ENCODE measurements at places on chromosomes 6 and 20. TPM values are rescaled to one million over a fixed set of nuclear protein-coding genes. Genes with fewer than 3 reads are reported as not detected.

Gene COX4I2
- 15.7 TPM for total RNA-seq

Gene PRELID3B
- 55.7 TPM for total RNA-seq

Gene FOXA2
- total RNA-seq = 24.0 TPM

Gene SASH1
- 51.3 TPM for total RNA-seq

Gene HRH3
- total RNA-seq = not detected

Gene PTCHD4
- total RNA-seq = 5.0 TPM

Gene RAB22A
- 20.4 TPM for total RNA-seq

Gene GPSM3
- total RNA-seq = 24.4 TPM

Gene MATN4
- total RNA-seq = 0.23 TPM

- no peak overlapping the region for H3K27ac ChIP-seq
- peaks cover 8% of the 10 kb centered on the region for H3K4me1 ChIP-seq
- H3K27me3 ChIP-seq = no peaks in the 10 kb centered on the region
- no peak for DNase-seq
- H3K36me3 ChIP-seq = no peaks in the 10 kb centered on the region
These were observed 99.8 kb upstream of the PTPN1 start for GRCh38 chr20:50410343-50410742.

- no peak overlapping the region for H3K27ac ChIP-seq
- no peak overlapping the region for H3K4me3 ChIP-seq
- no peaks in the 10 kb centered on the region for H3K27me3 ChIP-seq
- H3K4me1 ChIP-seq = no peaks in the 10 kb centered on the region
- no peak for DNase-seq
These were observed 181.7 kb upstream of the ARID1B start for GRCh38 chr6:156595476-156595875.

- peak overlapping the region; percentile 66 for H3K27ac ChIP-seq
- H3K4me3 ChIP-seq = no peak overlapping the region
- no peaks in the 10 kb centered on the region for H3K27me3 ChIP-seq
- DNase-seq = no peak
- H3K4me1 ChIP-seq = no peaks in the 10 kb centered on the region
- no peaks in the 10 kb centered on the region for H3K36me3 ChIP-seq
These were observed 95.8 kb upstream of the NAA20 start for GRCh38 chr20:19921284-19921793.

- H3K4me3 ChIP-seq = no peak overlapping the region
- H3K27me3 ChIP-seq = no peaks in the 10 kb centered on the region
- H3K36me3 ChIP-seq = no peaks in the 10 kb centered on the region
- H3K4me1 ChIP-seq = no peaks in the 10 kb centered on the region
- DNase-seq = no peak
These were observed 64.1 kb upstream of the CLVS2 start for GRCh38 chr6:122931916-122932315.

- H3K4me1 ChIP-seq = no peaks in the 10 kb centered on the region
- DNase-seq = no peak
- H3K27ac ChIP-seq = no peak overlapping the region
- no peaks in the 10 kb centered on the region for H3K36me3 ChIP-seq
These were observed 112.8 kb downstream of the DACT2 start for GRCh38 chr6:168206661-168207274.

- H3K4me1 ChIP-seq = no peaks in the 10 kb centered on the region
- no peaks in the 10 kb centered on the region for H3K27me3 ChIP-seq
- no peak overlapping the region for H3K27ac ChIP-seq
- DNase-seq = no peak
- no peak overlapping the region for H3K4me3 ChIP-seq
- peaks cover 73% of the 10 kb centered on the region for H3K36me3 ChIP-seq
These were observed 78.4 kb downstream of the PREP start for GRCh38 chr6:105324386-105324950.

DNA sequence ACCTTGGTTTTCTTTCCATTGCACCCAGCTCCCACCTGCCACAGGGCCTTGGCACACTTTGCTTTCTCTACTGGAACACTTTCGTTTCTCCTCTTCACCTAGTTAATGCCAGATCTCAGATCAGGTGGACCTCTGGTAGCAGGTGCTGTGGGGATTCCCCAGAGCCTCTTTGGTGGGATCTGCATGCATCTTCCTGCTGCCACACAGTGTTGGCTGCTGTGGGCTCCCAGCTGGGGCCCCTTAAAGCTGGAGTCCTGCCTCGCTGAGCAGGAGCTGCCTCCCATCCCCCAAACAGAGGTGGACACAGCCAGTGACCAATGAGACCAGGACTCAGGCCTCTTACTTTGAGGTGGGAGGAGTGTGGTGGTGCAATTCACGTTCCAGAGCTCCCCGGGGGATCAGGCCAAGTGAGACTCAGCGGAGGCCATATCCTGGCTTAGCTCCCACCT is 28.4 kb downstream of the CEBPB start:
- no peak overlapping the region for H3K27ac ChIP-seq
- no peaks in the 10 kb centered on the region for H3K27me3 ChIP-seq
- no peaks in the 10 kb centered on the region for H3K36me3 ChIP-seq

- no peaks in the 10 kb centered on the region for H3K36me3 ChIP-seq
- DNase-seq = no peak
- H3K27me3 ChIP-seq = no peaks in the 10 kb centered on the region
- no peak overlapping the region for H3K27ac ChIP-seq
These were observed 115.6 kb upstream of the JAG1 start for GRCh38 chr20:10789386-10789785.

DNA sequence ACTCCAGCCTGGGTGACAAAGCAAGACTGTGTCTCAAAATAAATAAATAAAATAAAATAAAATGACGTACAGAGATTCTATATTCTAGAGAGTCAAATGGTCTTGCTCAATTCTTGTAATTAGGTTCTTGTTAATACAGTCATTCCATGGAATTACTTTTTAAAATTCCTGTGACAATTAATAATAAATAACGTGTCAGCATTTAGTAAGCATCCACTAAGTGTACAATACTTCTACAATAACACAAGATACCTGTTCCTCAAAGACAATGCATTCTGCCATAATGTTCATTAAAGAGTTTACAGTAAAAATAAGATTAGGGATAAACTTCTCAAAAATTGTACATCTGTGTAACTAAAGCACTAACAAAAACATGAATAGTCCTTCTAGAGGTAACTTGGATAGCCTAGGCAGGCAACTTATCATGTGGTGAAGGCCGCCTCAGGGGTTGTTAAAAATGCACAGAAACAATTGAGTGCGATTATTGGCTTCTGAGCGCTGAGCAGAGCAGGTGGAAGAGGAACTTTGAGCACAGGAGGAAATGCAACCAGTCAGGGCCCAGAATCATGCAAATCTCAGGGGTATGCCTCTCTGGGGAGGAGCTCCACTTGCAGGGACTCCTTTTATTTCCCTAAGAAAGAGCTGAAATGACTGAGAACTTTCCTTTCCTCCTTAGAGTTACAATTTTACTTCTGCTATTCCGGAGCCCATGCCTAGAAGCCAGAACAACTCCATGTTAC is 37.1 kb downstream of the QRSL1 start:
- no peak overlapping the region for H3K4me3 ChIP-seq
- H3K27ac ChIP-seq = no peak overlapping the region
- no peaks in the 10 kb centered on the region for H3K4me1 ChIP-seq
- no peak for DNase-seq
- no peaks in the 10 kb centered on the region for H3K27me3 ChIP-seq
- peaks cover 47% of the 10 kb centered on the region for H3K36me3 ChIP-seq

GRCh38 chr20:17810062-17810631 is 110.4 kb downstream of the BANF2 start:
- H3K4me1 ChIP-seq = no peaks in the 10 kb centered on the region
- H3K27ac ChIP-seq = no peak overlapping the region
- no peak overlapping the region for H3K4me3 ChIP-seq

DNA sequence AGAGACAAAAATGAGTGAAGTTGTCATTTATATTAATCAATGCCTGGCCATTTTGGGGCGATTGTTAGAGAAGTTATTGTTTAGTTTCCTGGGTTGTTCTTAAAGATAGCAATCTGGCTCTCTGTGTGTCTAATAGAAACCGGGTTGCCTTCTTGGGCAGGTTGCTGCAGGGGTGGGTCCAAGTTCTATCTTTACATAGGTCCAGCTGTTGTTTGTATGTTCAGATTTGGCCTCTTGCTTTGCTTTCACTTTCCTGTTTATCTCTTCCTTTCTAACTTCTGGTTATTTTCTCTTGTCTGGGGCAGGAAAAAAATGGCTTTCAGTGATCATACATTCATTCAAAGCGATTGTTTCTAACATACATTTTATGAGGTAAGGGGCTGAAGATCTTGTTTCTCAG is 128.4 kb upstream of the NOX3 start:
- no peaks in the 10 kb centered on the region for H3K27me3 ChIP-seq
- no peak overlapping the region for H3K27ac ChIP-seq
- H3K4me1 ChIP-seq = no peaks in the 10 kb centered on the region
- no peaks in the 10 kb centered on the region for H3K36me3 ChIP-seq
- no peak overlapping the region for H3K4me3 ChIP-seq
- peak; percentile 7 for DNase-seq

GRCh38 chr6:132964101-132964867 is 149.9 kb downstream of the RPS12 start:
- peaks cover 3% of the 10 kb centered on the region for H3K4me1 ChIP-seq
- H3K27me3 ChIP-seq = no peaks in the 10 kb centered on the region

- H3K27ac ChIP-seq = no peak overlapping the region
- no peak overlapping the region for H3K4me3 ChIP-seq
- H3K27me3 ChIP-seq = no peaks in the 10 kb centered on the region
- H3K4me1 ChIP-seq = no peaks in the 10 kb centered on the region
These were observed 204.2 kb downstream of the KCNQ5 start for GRCh38 chr6:72826037-72826436.

- no peak overlapping the region for H3K27ac ChIP-seq
- H3K4me3 ChIP-seq = no peak overlapping the region
- H3K27me3 ChIP-seq = no peaks in the 10 kb centered on the region
- no peaks in the 10 kb centered on the region for H3K36me3 ChIP-seq
- no peak for DNase-seq
These were observed 546.5 kb downstream of the PRKN start for GRCh38 chr6:162181111-162181510.

DNA sequence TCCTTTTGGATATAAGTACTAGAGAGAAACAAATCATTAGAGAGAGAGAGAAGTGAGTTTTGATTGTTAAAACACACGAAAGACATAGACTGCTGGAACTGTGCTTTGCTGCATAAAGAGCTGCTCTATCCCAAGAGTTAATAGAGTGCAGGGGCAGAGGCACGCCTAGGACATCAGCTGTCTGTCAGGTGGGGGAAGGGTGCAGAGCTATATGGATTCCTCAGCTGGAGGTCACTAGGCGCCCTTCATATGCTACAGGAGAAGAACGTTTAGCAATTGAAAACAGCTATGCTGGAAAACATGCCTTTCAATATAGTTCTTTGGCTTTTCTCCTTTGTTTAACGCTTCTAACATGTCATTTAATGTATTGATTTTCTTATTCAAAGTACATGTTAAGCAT is 169.0 kb upstream of the MCHR2 start:
- no peak overlapping the region for H3K27ac ChIP-seq
- H3K36me3 ChIP-seq = no peaks in the 10 kb centered on the region
- H3K4me3 ChIP-seq = no peak overlapping the region
- no peaks in the 10 kb centered on the region for H3K27me3 ChIP-seq
- no peaks in the 10 kb centered on the region for H3K4me1 ChIP-seq
- DNase-seq = no peak

- no peak for DNase-seq
- H3K36me3 ChIP-seq = no peaks in the 10 kb centered on the region
- no peaks in the 10 kb centered on the region for H3K4me1 ChIP-seq
- no peak overlapping the region for H3K4me3 ChIP-seq
- H3K27ac ChIP-seq = no peak overlapping the region
- H3K27me3 ChIP-seq = no peaks in the 10 kb centered on the region
These were observed 301.5 kb downstream of the BMP7 start for GRCh38 chr20:56964901-56965300.

GRCh38 chr20:37392441-37393195 is 46.7 kb downstream of the SRC start:
- no peak for DNase-seq
- no peaks in the 10 kb centered on the region for H3K4me1 ChIP-seq
- no peaks in the 10 kb centered on the region for H3K36me3 ChIP-seq
- H3K27me3 ChIP-seq = no peaks in the 10 kb centered on the region

GRCh38 chr6:138811866-138812265 is 16.0 kb downstream of the ECT2L start:
- DNase-seq = no peak
- no peak overlapping the region for H3K4me3 ChIP-seq
- H3K36me3 ChIP-seq = no peaks in the 10 kb centered on the region
- no peak overlapping the region for H3K27ac ChIP-seq
- H3K4me1 ChIP-seq = no peaks in the 10 kb centered on the region
- no peaks in the 10 kb centered on the region for H3K27me3 ChIP-seq

DNA sequence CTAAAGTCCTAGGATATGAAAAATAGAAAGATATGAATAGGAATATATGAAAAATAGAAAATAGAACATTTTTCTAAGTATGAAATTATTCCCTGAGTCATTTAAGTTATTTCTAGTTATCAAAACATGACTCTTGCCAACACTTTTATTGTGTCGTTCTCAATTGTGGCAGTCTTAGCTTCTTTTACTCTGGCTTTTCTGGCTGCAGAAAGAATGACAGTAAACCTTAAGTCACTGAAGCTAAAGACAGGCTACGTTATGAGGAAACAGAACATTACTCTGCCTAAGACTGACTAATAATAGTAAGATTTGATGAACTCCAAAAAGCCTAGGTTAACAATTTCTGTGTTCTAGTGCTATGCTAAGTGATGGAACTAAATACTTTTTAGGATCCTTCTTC is 74.6 kb downstream of the AIG1 start:
- no peak for DNase-seq
- no peaks in the 10 kb centered on the region for H3K27me3 ChIP-seq
- no peaks in the 10 kb centered on the region for H3K4me1 ChIP-seq

DNA sequence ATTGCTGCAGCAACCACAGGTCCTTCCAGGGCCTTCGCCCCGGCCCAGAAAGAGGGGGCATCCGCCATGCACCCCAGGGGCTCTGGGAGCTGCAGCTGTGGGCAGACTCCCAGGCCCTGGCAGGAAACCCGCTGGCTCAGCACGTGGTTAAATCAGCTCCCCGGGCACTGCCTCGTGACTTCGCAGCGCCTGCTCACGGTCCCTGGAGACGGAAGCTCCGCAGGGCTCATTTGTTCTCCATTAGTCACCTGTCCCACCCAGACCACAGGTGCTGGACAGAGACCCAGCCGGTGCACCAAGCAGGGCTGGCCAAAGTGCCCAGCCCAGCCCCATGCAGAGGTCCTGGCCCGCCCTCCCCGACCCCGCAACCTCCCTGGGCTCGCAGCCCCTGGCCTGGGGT is 14.7 kb downstream of the KCNQ2 start:
- no peaks in the 10 kb centered on the region for H3K36me3 ChIP-seq
- H3K4me3 ChIP-seq = no peak overlapping the region
- peaks cover 5% of the 10 kb centered on the region for H3K4me1 ChIP-seq
- no peak overlapping the region for H3K27ac ChIP-seq
- no peak for DNase-seq

Measured in left lung (tissue), 14 donors.